Progenitor cell of endocrine pancreas (in vitro differentiated cells): ENCODE measurements at places on chromosomes 12 and 14.

GRCh38 chr14:100031506-100032281, 33.5 kb upstream of the EVL start:
- H3K27me3 ChIP-seq, result no peaks in the 10 kb centered on the region
- no peak for DNase-seq
- no peaks in the 10 kb centered on the region for H3K36me3 ChIP-seq
- no peak overlapping the region for H3K27ac ChIP-seq
- H3K4me1 ChIP-seq, result peaks cover 15% of the 10 kb centered on the region
- no peak overlapping the region for H3K4me3 ChIP-seq

GRCh38 chr12:93722835-93723567, 45.8 kb downstream of the CRADD start:
- H3K27me3 ChIP-seq, result no peaks in the 10 kb centered on the region
- H3K4me1 ChIP-seq, result peaks cover 5% of the 10 kb centered on the region
- H3K27ac ChIP-seq, result no peak overlapping the region
- H3K36me3 ChIP-seq, result peaks cover 3% of the 10 kb centered on the region

DNA sequence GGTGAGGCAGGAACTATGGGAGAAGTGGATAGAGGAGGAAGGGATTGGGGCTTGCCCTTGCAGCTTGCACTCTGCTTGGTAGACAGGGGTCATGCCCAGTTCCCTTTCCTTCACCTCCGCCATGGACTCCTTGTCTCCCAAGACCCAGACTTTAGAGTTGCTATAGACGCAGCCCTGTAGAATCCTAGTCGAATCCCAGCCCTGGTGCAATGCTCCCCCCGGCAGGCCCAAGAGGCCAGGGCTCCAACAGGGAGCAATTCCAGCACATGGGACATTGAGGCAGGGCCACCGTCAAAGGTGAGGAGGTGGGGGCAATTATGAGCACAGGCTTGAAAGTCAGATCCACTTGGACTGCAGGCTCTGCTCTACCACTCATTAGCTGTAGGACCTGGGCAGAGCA, 29.5 kb upstream of the BCDIN3D start:
- peaks cover 4% of the 10 kb centered on the region for H3K27me3 ChIP-seq
- no peak for DNase-seq
- H3K27ac ChIP-seq, result no peak overlapping the region
- H3K36me3 ChIP-seq, result no peaks in the 10 kb centered on the region
- H3K4me1 ChIP-seq, result peaks cover 11% of the 10 kb centered on the region
- no peak overlapping the region for H3K4me3 ChIP-seq

GRCh38 chr12:91529829-91530228, 347.2 kb upstream of the DCN start:
- no peaks in the 10 kb centered on the region for H3K4me1 ChIP-seq
- no peak for DNase-seq
- no peak overlapping the region for H3K27ac ChIP-seq
- no peak overlapping the region for H3K4me3 ChIP-seq

- H3K27me3 ChIP-seq, result no peaks in the 10 kb centered on the region
- no peak overlapping the region for H3K4me3 ChIP-seq
- no peaks in the 10 kb centered on the region for H3K36me3 ChIP-seq
- DNase-seq, result no peak
Observed at GRCh38 chr14:68282479-68283377, 463.1 kb downstream of the RAD51B start.

DNA sequence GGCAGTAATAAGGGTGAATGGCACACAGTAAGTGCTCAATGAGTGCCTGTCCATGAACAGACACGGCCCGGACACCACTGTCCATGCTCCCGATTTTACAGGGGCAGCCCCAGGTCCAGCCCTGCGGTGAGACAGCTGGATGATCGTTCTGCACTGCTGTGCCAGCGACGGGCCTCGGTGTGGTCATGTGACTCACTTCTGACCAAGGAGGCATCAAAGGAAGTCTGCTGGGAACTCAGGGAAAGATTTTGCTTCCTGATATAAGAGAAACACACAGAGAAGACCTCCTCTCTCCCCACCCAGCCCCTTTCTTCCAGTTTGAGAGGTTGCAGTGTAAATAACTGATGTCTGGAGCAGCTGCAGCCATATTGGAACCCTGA, 126.6 kb downstream of the SCARB1 start:
- H3K27ac ChIP-seq, result no peak overlapping the region
- H3K36me3 ChIP-seq, result no peaks in the 10 kb centered on the region
- peaks cover 15% of the 10 kb centered on the region for H3K4me1 ChIP-seq

DNA sequence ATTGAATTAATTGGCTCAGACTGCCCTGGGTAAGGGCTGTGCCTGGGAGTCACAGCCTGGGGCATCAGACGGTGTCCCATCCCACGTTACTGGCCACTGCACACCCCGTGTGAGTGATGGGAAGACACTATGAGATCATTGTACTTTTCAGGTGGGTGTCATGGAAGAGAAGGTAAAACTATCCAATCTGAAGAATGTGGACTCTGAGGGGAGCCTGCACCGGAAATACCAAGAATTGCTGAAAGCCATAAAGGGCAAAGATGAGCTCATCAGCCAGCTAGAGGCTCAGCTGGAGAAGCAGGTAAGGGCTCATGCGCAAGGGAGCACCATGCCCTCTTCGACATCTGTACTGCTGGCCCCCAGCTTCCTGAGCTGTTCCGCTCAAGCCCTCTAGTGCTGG, 24.0 kb downstream of the PLEKHH1 start:
- no peaks in the 10 kb centered on the region for H3K27me3 ChIP-seq
- peaks cover 7% of the 10 kb centered on the region for H3K4me1 ChIP-seq
- DNase-seq, result no peak
- H3K4me3 ChIP-seq, result no peak overlapping the region

DNA sequence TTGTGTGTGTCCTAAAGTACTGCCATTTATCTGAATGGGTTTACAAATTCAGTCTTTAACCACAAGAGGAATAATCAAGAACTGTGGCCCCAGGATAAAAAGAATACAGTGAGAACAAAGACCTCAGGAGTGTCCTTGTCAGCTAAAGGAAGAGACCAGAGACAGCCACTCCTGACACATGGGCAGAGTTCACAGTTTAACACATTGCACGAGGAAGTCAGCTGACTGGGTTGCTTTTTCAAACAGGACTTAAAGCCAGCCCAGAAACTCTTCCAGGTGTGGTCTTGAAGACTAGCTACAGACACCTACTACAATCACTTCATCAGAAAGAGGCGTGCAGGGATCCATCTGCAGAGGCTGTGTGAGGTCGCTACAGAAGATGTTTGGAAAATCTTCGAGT, 42.8 kb downstream of the GNS start:
- H3K27ac ChIP-seq, result peak overlapping the region; percentile 62
- DNase-seq, result no peak
- no peaks in the 10 kb centered on the region for H3K4me1 ChIP-seq
- H3K27me3 ChIP-seq, result no peaks in the 10 kb centered on the region
- peaks cover 28% of the 10 kb centered on the region for H3K36me3 ChIP-seq
- no peak overlapping the region for H3K4me3 ChIP-seq

GRCh38 chr14:75907756-75908359, 73.9 kb downstream of the TGFB3 start:
- H3K27me3 ChIP-seq, result no peaks in the 10 kb centered on the region
- H3K4me3 ChIP-seq, result no peak overlapping the region
- H3K27ac ChIP-seq, result no peak overlapping the region
- no peak for DNase-seq
- peaks cover 6% of the 10 kb centered on the region for H3K36me3 ChIP-seq

- no peaks in the 10 kb centered on the region for H3K36me3 ChIP-seq
- no peak for DNase-seq
- no peak overlapping the region for H3K4me3 ChIP-seq
- H3K27me3 ChIP-seq, result no peaks in the 10 kb centered on the region
Observed at GRCh38 chr14:59768855-59769375, 101.7 kb downstream of the RTN1 start.

DNA sequence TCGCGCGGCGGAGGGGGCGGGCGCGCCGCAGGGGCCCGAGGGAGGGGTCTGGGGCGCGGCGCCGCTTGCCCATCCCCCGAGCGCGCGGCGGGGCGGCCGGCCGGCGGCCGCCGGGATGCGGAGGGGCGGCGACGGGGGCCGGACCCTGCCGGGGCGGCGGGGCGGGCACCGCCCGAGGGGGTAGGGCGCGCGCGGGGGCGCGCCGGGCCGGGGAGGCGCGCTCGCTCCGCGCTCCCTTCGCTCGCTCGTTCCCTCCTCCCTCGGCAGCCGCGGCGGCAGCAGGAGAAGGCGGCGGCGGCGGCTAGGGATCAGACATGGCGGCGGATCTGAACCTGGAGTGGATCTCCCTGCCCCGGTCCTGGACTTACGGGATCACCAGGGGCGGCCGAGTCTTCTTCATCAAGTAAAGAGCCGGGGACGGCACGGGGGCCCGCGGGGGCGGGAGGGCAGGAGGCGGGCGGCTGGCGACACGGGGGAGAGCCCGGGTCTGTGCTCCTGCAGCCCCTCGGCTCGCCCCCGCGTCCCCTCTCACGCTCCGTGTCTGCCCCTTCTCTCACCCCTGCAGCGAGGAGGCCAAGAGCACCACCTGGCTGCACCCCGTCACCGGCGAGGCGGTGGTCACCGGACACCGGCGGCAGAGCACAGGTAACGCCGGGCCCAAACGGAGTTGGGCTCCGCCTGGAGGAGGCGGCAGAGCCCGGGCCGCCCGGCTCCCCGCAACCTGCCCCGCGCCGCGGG, at the start of gene PLEKHA5:
Gene PLEKHA5 (plus strand): TSS at position 248 of the 738 bp plus-strand sequence. CDS start 67 bp downstream, at position 315.
- no peaks in the 10 kb centered on the region for H3K27me3 ChIP-seq
- DNase-seq, result peak; percentile 84
- H3K36me3 ChIP-seq, result peaks cover 27% of the 10 kb centered on the region
- peak within 1 kb of the TSS; percentile 89 for H3K4me3 ChIP-seq

DNA sequence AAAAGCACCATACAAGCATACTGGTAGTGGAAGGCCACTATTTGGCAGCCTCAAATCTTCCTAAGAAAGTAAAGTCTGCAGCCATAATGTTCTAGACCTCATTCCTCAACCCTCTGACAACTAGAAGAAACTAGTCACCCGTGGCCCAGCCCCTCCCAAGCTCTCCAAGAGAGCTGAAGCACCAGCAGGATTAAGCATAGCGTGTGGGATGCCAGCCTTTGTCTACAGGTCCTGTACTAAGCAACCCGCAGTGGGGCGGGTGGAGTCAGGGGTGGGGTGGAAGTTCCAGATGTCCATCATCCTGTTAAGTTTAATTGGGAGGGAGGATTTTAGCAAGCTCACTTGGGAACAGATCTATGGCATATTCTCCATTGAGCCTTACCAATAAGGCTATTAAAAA, 14.2 kb downstream of the SLC11A2 start:
- H3K27ac ChIP-seq, result no peak overlapping the region
- DNase-seq, result no peak
- no peak overlapping the region for H3K4me3 ChIP-seq
- H3K36me3 ChIP-seq, result peaks cover 6% of the 10 kb centered on the region
- no peaks in the 10 kb centered on the region for H3K27me3 ChIP-seq

DNA sequence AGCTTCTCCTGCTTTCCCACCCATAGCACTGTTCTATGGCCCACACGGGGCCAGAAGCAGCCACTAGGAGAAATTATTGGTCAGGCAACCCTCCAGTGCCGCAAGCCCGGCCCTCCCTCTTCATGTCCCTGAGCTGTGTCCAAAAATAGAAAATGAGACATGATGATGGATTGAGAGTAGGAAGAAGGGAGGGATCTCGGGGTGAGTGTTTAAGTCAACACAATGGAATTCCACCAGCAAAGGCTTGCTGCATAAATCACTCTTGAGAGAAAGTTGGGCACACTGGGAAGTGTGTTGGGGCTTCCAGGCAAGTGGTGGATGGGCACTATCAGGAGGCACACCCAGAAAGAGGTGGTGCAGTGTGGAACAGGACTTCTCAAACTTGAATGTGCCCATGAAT, 94.2 kb downstream of the LLPH start:
- H3K4me1 ChIP-seq, result peaks cover 5% of the 10 kb centered on the region
- no peaks in the 10 kb centered on the region for H3K36me3 ChIP-seq
- peaks cover 12% of the 10 kb centered on the region for H3K27me3 ChIP-seq
- no peak overlapping the region for H3K4me3 ChIP-seq

DNA sequence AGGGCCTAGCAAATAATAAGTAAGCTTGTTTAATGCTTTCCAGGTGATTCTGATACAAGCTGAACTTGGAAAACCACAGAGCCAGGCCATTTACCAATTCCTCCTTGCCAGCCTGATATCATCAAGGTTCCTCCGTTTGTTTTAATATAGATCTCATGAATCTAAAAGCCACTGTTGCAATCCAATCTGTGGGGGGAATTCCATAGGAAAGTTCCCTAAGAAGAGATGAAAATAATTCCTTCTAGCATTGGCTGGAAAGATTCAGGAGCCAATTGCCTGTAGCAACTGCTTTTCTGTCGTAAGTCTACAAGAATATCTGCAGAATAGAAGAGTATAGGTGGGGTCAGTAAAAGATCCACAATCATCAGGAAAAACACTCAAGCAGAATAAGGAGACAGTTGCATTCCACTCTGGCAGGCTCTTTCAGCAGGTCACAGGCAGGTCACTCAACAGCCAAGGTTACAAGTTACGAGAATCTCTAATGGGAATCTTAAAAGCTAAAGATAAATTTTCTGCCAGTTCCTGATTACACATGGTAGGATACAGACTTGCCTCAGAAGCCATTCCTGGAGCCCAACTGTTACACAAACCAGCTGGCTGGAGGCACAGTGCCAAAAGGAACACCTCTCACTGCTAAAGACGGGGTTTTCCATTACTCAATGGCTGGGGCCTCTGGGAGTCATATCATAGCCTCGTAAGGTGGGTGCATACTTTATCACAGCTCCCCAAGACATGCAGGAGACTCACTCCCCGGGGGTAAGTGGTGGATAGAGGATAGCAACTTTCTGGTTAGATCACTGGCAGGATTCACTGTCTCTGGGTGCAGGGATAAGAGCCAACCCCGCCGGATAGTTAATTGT, 43.6 kb downstream of the FGD6 start:
- H3K4me1 ChIP-seq, result peaks cover 28% of the 10 kb centered on the region
- peak overlapping the region; percentile 49 for H3K27ac ChIP-seq
- no peaks in the 10 kb centered on the region for H3K27me3 ChIP-seq
- H3K36me3 ChIP-seq, result peaks cover 18% of the 10 kb centered on the region
- H3K4me3 ChIP-seq, result no peak overlapping the region

GRCh38 chr12:127150028-127150427, 1116.9 kb upstream of the TMEM132C start:
- no peak overlapping the region for H3K27ac ChIP-seq
- no peak for DNase-seq
- H3K36me3 ChIP-seq, result no peaks in the 10 kb centered on the region
- H3K27me3 ChIP-seq, result no peaks in the 10 kb centered on the region
- H3K4me1 ChIP-seq, result peaks cover 1% of the 10 kb centered on the region
- no peak overlapping the region for H3K4me3 ChIP-seq

DNA sequence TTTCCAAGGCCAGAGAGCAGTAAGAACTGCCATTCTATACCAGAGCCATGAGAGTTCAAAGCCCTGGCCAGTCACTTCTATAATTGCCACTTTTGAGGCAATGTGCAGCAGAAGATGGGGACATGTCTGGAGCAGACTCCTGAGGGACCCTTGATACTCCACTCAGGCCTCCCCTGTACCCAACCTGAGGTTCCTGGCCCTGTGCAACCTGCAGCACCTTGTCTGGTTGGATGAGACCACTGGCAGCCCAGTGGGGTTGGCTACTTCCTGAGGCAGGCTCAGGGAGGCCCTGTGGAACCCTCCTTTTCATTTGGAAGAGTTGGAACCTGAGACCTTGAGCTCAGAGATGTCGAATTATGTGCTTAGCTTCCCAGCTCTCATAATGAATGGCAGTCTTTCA, 54.4 kb downstream of the GALNT16 start:
- no peak overlapping the region for H3K27ac ChIP-seq
- H3K36me3 ChIP-seq, result peaks cover 2% of the 10 kb centered on the region
- peaks cover 3% of the 10 kb centered on the region for H3K4me1 ChIP-seq
- DNase-seq, result no peak
- H3K27me3 ChIP-seq, result no peaks in the 10 kb centered on the region
